ENCODE measurements at places on chromosomes 12 and 14. TPM values are rescaled to one million over a fixed set of nuclear protein-coding genes. Genes with fewer than 3 reads are reported as not detected.

NUBPL gene
- polyA plus RNA-seq: 4.7 TPM

RBMS2 gene
- polyA plus RNA-seq: 0.78 TPM

GRCh38 chr14:101063121-101063520, 159.6 kb upstream of the RTL1 start:
- H3K27me3 ChIP-seq: peaks cover 36% of the 10 kb centered on the region
- H3K4me1 ChIP-seq: no peaks in the 10 kb centered on the region
- no peak for DNase-seq
- no peak overlapping the region for H3K27ac ChIP-seq
- H3K4me3 ChIP-seq: no peak overlapping the region

GRCh38 chr14:22721213-22721612, 45.3 kb upstream of the OXA1L start:
- peaks cover 11% of the 10 kb centered on the region for H3K4me1 ChIP-seq
- H3K36me3 ChIP-seq: no peaks in the 10 kb centered on the region
- H3K27me3 ChIP-seq: no peaks in the 10 kb centered on the region
- DNase-seq: no peak
- H3K27ac ChIP-seq: no peak overlapping the region

DNA sequence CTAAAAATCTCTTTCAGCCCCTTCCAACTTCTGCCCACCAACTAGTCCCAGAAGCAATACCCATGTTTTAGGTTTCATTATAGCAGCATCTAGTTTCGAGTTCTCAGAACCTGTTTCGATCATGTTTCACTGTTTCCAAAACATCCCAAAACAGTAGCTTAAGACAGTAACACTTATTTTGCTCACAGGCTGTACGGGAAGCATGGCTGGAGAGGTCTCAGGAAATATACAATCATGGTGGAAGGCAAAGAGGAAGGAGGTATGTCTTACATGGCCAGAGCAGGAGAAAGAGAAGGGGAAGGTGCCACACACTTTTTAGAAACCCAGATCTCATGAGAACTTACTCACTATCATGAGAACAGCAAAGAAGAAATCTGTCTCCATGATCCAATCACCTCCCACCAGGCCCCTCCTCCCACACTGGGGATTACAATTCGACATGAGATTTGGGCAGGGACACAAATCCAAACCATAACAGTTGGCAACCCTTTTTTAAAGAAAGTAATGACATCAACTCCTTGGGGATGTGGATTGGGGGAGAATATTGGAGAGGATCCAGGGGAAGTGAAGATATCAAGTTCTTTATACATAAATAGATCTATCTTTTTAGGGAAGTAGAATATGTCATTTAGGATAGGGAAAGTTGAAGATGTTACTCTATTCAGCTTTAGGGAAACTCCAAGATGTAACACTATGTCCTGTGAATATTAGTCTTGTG, 269.9 kb upstream of the PLEKHG7 start:
- no peaks in the 10 kb centered on the region for H3K36me3 ChIP-seq
- no peak for DNase-seq
- H3K27me3 ChIP-seq: no peaks in the 10 kb centered on the region
- peaks cover 3% of the 10 kb centered on the region for H3K4me1 ChIP-seq

DNA sequence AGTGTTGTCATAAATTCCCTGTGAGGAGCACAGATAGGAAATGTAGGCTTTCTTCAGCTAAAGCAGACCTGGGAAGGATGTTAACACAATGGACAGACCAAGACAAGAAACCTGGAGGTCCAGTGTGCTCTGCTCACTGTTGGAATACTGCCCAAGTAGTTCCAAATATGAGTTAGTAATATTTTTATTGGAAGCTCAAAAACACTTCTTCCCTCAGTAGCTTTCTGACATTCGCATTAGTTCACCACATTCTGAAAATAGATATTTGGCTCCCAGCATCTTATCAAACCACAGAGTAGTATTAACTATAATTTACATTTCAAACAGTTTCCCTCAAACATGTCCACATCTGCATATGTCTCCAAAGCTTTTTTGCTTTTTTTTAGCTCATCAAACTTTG, 74.8 kb upstream of the PYGL start:
- no peak for DNase-seq
- no peak overlapping the region for H3K4me3 ChIP-seq
- H3K4me1 ChIP-seq: no peaks in the 10 kb centered on the region
- no peak overlapping the region for H3K27ac ChIP-seq
- no peaks in the 10 kb centered on the region for H3K27me3 ChIP-seq

Data from K562 (cell line).